Astrocyte of the hippocampus (primary cell): ENCODE measurements at places on chromosomes 12 and 14.

- DNase-seq: no peak
Observed at GRCh38 chr14:49880267-49881064, 12.4 kb upstream of the ARF6 start.

DNA sequence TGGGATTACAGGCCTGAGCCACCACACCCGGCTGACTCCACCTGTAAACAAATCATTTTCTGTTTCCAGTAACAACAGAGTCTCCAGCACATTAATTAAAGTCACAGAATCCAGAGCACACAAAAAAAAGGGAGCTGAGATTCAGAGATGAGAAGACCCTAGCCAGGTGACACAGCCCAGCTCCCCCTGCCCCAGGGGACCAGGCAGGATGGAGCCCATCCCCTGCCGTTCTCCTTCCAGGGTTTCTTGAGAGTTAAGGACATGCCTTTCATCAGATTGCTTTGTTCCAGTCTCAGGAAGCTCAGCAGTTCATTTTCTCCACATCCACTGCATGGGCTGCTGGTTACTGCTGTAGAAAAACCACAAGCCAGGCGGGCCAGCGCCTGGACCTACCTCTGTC lies 81.2 kb downstream of the RIMBP2 start:
- no peak for DNase-seq

DNA sequence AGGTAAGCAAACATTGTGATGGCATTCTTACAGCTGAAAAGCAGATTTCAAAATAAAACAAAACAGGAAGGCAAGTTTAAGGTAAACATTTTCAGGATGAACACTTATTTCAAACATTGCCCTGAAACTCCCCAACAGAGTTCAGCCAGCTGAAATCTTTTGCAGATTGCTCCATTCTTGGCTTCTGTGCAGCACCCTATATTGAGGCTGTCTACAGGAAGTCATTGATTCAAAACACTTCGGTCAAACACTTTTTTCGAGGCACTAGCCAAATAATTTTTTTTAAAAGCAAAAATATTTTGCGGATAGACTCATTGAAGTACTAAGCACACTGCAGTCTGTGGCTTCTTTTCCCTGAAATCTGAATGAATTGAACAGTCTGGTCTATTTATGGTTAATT lies 318.1 kb upstream of the PDE3A start:
- peak; percentile 22 for DNase-seq

- peak; percentile 75 for DNase-seq
Observed at GRCh38 chr12:111409780-111410430, 4.2 kb downstream of the SH2B3 start.

DNA sequence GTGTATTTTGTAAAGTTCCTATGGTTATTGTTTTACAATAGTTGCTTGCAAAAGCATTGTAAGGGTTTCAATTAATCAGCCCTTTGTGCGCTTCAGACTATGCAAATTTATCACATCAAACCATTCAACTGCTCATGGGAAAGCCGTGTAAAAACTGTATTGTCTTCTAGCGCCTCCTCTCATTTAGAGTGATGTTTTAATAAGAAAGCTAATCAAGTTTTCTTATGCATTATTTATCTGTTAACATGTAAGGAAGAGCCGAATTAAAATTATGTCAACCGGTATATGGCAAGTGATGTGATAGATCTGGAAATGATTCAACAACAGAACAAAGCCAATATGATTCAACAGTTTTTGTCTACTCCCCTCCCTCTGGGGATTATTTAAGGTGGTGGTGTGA lies 92.5 kb upstream of the RFX4 start:
- DNase-seq: no peak

DNA sequence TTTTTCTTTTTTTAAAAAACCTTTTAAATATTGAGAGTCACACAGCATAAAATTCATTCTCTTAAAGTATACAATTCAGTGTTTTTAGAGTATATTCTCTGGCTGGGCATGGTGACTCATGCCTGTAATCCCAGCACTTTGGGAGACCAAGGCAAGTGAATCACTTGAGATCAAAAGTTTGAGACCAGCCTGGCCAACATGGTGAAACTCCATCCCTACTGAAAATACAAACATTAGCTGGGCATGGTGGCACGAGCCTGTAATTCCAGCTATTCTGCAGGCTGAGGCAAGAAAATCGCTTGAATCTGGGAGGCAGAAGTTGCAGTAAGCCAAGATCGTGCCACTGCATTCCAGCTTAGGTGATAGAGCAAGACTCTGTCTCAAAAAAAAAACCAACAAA lies 68.4 kb upstream of the BCAT1 start:
- DNase-seq: no peak

- DNase-seq: no peak
Observed at GRCh38 chr12:5524116-5524768, 92.3 kb downstream of the NTF3 start.

GRCh38 chr12:68391937-68392336 lies 59.8 kb upstream of the MDM1 start:
- no peak for DNase-seq

GRCh38 chr12:32390572-32391219 lies 8.7 kb upstream of the FGD4 start:
- peak; percentile 45 for DNase-seq

DNA sequence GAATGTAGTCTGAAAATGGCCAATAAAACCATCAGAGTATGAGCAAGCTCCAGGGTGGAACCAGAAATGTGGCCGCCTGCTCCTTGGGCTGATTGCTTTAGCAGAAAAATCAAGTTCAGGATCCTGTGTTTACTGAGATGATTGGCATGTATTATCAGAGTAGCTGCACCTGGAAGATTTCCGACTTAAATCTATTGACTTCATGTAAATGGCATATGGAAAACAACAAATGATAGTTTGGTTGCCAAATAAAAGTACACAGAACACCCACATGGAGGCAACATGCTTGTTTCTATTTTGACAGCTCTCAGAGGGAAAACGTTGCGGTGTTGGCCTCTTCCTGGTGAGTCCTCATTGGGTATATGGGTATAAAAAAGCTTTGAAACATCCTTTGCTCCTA lies 31.3 kb downstream of the SOCS2 start:
- DNase-seq: no peak

DNA sequence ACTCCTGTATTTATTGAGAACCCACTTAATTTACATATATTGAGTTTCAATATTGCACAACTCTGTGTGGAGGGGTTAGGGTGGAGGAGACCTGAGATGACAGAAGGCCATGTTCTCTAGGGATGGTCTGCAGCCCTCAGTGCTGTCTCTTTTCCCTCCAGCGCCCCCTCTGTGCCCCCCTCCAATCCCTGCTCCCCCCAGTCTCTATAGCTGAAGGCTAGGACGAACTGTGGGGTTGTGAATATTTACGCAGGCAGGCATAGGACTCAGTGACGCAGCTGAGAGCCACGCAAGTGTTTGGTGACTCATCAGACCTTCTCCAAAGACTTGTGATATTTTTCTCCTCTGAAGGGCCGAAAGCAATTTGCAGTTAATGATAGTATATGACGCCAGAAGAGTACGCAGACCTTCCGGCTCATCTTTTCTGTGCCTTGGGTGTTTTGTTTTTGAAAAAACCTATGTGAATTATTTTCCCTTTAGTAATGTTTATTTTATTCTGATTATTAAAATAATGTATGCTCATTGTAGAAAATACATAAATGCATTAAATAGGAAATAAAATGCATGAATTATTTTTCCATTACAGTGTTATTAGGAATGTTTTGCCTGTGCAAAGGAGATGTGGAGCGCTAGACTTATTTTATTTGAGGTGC lies 85.3 kb downstream of the SLC25A47 start:
- peak; percentile 89 for DNase-seq
